ENCODE measurements at places on chromosomes 6 and 20. TPM values are rescaled to one million over a fixed set of nuclear protein-coding genes. Genes with fewer than 3 reads are reported as not detected.

DNA sequence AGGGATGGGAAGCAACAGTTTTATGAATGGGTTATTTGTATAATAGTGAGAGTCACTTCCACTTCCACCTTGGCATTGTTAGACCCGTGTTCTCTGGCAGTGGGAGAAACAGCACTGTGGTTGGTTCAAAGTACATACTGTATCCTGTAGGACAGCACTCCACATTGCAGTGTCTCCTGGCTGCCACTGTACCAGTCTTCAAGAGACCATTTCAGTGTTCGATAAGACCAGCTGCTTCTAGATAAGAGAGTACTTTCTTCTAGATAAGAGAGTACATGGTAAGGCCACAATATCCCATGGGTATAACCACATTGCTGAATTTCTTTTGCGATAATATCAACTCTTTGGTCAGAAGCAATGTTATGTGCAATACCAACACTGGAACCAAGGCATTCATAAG lies 28.8 kb downstream of the FITM2 start:
- H3K27me3 ChIP-seq = no peaks in the 10 kb centered on the region
- no peak for DNase-seq
- H3K36me3 ChIP-seq = no peaks in the 10 kb centered on the region
- no peaks in the 10 kb centered on the region for H3K4me1 ChIP-seq

- no peaks in the 10 kb centered on the region for H3K36me3 ChIP-seq
- H3K4me1 ChIP-seq = no peaks in the 10 kb centered on the region
- DNase-seq = no peak
- H3K27me3 ChIP-seq = no peaks in the 10 kb centered on the region
- H3K27ac ChIP-seq = no peak overlapping the region
- H3K4me3 ChIP-seq = no peak overlapping the region
Observed at GRCh38 chr6:169862892-169863525, 111.6 kb downstream of the ERMARD start.

Gene MLN
- not detected for total RNA-seq

Gene ZGPAT
- 11.0 TPM for total RNA-seq

GRCh38 chr6:155215906-155216305 lies 47.9 kb upstream of the CLDN20 start:
- no peak overlapping the region for H3K4me3 ChIP-seq
- no peak for DNase-seq
- no peaks in the 10 kb centered on the region for H3K4me1 ChIP-seq
- H3K36me3 ChIP-seq = no peaks in the 10 kb centered on the region
- no peak overlapping the region for H3K27ac ChIP-seq

DNA sequence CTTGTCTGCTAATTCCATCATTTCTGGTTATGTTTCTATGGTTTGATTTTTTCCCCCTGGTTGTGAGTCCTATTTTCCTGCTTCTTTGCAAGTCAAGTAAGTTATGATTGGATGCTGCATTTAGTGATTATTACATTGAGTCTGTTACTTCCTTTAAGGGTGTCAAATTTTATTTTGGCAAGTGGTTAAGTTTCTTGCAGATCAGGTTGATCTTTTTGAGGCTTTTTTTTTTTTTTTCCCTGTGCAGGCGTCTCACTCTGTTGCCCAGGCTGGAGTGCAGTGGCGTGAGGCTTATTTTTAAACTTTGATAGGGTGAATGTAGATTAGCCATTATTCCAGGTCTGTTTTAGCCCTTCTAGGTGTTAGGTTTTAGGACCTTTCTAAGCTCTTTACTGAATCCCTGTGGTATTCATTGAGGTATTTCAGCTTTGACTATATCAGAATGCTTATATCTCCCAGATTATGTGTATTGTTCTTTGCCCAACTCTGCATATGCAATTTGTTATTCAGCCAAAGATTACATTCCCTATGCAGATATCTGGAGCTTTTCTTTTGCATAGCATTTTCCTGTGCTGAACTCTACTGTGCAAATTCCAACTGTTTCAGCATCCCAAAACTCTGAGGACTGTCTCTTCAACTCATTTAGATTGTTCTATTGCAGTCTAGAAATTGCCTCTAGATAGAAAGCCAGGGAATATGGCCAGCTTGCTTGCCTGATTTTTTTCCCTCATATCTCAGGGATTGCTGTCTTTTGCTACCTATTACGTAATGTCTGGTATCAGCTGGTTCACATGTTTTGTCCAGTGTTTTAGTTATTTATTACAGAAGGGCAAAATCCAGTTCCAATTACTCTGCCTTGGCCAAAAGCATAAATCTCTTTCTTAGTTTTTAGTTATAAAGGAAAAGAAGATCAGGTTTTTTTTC lies 113.3 kb downstream of the AFG1L start:
- H3K4me1 ChIP-seq = no peaks in the 10 kb centered on the region
- H3K4me3 ChIP-seq = no peak overlapping the region
- H3K27ac ChIP-seq = no peak overlapping the region
- no peaks in the 10 kb centered on the region for H3K27me3 ChIP-seq
- no peaks in the 10 kb centered on the region for H3K36me3 ChIP-seq
- DNase-seq = peak; percentile 21

DNA sequence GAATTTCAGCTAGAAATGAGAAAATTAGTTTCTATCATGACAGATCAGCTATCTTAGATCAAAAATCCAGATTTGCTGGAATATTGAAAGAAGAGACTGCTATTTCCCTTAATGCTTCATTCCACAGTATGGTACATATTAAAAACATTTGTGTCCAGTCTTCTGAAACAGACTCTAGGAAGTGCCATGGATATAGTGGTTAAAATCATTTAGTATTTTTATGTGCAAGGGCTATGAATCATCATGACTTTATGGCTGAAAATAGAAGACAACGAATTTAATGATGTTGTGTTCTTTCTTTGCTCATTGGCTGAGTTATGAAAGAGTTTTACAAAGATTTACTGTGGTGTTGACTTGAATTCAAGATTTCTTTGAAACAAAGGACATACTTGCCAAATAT lies 146.6 kb downstream of the ANKRD60 start:
- H3K27me3 ChIP-seq = no peaks in the 10 kb centered on the region
- H3K36me3 ChIP-seq = no peaks in the 10 kb centered on the region

DNA sequence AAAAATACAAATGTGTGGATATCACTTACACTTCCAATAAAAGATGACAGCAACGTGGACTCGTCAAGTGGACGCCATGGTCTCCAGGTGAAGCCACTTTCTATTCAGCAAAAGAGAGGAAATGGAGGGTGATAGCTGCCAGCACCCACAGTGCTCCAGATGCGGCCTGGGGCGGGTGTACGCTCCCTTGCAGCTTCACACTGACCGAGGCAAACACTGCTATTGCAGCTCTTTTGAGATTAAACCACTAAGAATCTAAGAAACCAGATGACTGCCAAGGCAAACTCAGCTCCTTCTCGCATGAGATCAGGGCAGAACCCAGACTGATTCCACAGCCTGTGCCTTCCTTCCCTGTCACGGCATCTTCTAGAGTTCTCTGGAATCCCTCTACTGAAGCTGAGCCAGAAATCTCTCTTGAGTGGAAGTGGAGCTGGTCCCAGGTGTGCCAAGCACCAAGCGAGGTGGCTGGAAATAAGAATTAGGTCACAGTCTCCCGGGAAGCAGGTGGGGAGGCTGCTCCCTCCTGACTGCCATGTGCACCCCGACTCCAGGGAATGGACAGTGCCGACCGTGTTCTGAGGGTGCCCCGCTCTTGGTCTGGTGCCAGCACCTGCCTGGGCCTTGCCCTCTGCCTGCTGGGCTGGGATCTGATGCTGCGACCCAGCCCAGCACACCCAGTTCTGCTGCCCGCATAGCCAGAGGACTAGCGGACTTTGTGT lies 90.1 kb upstream of the AFDN start:
- no peak for DNase-seq
- no peaks in the 10 kb centered on the region for H3K36me3 ChIP-seq
- no peaks in the 10 kb centered on the region for H3K4me1 ChIP-seq
- H3K4me3 ChIP-seq = no peak overlapping the region

- no peak overlapping the region for H3K27ac ChIP-seq
- no peaks in the 10 kb centered on the region for H3K27me3 ChIP-seq
- H3K36me3 ChIP-seq = no peaks in the 10 kb centered on the region
- no peak for DNase-seq
- H3K4me1 ChIP-seq = peaks cover 11% of the 10 kb centered on the region
Observed at GRCh38 chr6:16637635-16638034, 123.6 kb downstream of the ATXN1 start.

- H3K27ac ChIP-seq = no peak overlapping the region
- H3K4me3 ChIP-seq = no peak overlapping the region
- no peaks in the 10 kb centered on the region for H3K4me1 ChIP-seq
- no peaks in the 10 kb centered on the region for H3K27me3 ChIP-seq
Observed at GRCh38 chr6:41066867-41067304, 5.3 kb downstream of the OARD1 start.

DNA sequence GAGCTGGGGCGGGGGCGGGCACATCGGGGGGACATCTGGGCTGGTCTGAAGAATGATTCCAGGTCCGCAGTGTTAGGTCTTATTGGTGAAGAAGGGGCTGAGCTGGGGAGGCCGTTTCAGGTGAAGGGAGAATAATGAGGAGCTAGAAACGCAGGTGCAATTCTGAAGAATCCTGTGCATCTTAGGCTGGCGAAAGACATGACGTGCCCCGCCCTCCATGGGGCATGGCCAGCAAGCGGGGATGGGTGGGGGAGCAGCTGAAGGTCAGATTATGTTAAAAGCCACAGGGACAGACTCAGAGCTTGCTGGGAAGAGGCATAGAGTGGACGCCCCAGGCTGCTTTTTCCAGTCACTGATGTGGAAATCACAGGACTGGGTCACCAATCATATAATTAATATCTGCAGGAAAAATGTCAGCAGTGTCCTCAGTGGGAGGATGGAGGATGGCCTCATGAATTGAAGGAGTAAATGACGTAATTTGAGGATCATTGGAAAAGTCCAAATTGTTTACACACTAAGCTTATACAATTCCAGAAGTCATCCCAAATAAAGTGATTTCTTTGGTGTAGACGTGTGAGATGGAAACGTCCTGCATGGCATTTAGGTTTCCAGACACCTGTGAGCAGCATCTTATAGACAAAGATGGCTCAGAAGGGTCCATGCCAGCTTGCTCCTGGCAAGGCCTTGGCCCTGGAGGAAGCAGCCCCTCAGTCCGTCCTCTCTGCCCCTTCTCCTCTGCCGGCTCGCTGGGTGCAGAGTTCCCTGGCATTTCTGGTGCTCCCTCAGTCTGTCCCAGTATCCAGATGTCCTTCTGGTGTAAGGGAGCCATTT lies 109.6 kb upstream of the FRMD1 start:
- no peak overlapping the region for H3K27ac ChIP-seq
- no peaks in the 10 kb centered on the region for H3K27me3 ChIP-seq
- H3K4me1 ChIP-seq = no peaks in the 10 kb centered on the region
- no peaks in the 10 kb centered on the region for H3K36me3 ChIP-seq

DNA sequence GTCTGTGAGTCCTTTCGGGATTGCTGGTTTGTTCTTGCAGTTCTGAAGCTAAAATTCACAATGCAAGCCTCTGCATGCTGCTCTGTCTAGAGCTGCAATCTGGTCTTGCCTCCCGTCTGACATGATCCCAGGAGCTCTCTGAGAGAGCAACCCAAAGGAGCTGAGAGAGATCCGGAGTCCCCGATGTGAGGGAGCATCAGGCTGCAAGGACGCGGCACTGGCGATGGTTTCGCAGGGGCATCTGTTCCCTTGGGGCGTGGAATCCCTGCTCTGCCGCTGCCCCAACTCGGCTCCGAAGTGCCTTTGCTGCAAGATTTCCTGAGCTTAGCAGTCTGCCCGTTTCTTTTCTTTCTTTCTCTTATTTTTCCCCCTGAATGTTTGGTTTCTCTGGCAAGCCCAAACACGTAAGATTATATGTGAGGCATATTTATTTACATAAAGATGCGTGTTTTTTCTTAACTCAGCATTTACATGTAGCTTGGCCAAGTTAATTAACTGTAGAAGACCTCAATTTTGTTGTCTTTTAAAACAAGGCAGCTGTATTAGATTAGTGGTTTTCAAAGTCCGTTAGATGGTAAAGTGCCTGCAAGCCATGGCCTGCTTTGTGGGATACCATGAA lies 873.0 kb downstream of the KIF16B start:
- H3K36me3 ChIP-seq = no peaks in the 10 kb centered on the region
- H3K27me3 ChIP-seq = no peaks in the 10 kb centered on the region
- no peak for DNase-seq
- H3K4me1 ChIP-seq = peaks cover 2% of the 10 kb centered on the region
- no peak overlapping the region for H3K4me3 ChIP-seq
- no peak overlapping the region for H3K27ac ChIP-seq

DNA sequence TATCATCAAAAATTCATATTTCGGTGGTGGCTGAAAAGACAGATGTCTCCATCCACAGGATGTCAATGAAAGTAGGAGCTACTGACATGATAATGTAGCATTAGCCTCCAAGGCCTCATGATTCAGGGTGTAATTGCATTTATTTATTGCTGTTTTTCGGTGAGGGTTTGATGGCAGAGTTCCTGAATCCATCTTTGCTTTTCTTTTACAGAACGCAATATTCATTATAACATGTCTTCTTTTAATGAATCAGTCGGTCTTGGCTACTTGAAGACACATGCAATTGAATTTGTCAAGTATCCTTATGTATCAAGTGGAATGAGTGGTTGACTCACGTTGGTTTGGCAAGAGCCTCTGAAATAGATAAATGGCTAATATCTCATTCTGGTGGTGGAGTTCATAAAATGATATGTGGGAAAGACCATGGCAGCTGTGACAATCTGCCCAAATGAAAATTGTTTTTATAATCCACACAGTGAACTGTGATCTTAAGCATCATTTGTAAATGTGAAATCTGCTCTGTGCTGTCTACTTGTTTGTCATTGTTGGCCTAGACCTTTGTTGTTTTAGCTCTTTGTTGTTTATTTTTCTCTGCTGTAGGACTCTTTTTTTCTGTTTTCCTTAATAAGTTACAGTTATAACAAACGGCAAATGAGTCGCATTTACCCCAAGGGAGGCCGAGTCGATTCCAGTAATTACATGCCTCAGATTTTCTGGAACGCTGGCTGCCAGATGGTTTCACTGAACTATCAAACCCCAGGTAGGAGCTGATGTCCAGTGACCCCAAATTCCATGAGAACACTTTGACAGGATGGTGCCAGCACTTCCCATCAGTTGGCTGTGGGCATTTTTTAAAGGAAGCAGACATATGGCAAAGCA lies 105.7 kb upstream of the LAMP5 start:
- DNase-seq = peak; percentile 95
- H3K27ac ChIP-seq = peak overlapping the region; percentile 40
- no peak overlapping the region for H3K4me3 ChIP-seq
- H3K27me3 ChIP-seq = no peaks in the 10 kb centered on the region
- peaks cover 11% of the 10 kb centered on the region for H3K4me1 ChIP-seq

- H3K36me3 ChIP-seq = no peaks in the 10 kb centered on the region
- H3K4me1 ChIP-seq = no peaks in the 10 kb centered on the region
- no peaks in the 10 kb centered on the region for H3K27me3 ChIP-seq
- no peak overlapping the region for H3K27ac ChIP-seq
Observed at GRCh38 chr6:128538763-128539162, 18.4 kb upstream of the PTPRK start.

DNA sequence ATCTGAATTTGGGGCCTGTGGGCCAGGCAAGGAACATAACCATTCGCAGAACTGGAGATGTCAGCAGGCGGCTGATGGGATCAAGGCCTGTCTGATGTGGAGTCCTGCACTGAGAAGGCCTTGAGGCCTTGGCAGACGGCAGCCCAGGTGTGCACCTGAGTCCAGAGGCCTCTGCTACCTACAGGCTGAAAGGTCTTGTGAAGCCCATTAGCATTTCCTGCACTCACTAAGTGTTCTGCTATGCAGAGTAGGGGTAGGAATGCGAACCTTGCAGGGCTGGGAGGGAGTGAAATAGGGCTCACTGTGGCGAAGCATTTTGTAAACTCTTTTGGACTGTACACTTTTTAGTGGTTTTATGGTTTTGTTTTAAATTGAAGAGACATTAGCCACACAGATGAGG lies 48.3 kb upstream of the RNF24 start:
- H3K4me1 ChIP-seq = peaks cover 32% of the 10 kb centered on the region
- no peak overlapping the region for H3K4me3 ChIP-seq
- no peaks in the 10 kb centered on the region for H3K36me3 ChIP-seq
- peak; percentile 79 for DNase-seq
- H3K27me3 ChIP-seq = no peaks in the 10 kb centered on the region
- H3K27ac ChIP-seq = peak overlapping the region; percentile 79

Gene SMAP1
- total RNA-seq = 14.4 TPM
